ENCODE measurements at places on chromosomes 12 and 14.

DNA sequence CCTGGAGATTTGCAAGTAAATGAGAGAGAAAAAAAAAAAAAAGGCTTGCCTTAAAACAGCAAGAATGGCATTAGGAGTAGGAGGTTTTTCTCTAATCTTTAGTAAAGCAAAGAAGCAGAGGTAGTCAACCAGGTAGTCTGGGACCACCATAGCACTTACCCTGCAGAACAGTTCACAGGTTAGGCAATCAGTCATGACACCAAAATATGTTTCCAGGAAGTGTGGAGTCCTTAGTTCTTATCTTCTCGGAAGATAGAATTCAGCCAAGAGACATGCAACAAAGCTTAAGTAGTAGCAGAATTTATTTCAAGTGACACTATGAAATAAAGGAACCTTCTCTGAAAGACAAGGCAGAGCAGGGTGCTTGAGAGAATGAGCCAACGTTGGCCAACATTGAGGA, 295.8 kb downstream of the IPO8 start:
- DNase-seq: no peak

GRCh38 chr14:105205673-105206208, 24.6 kb upstream of the NUDT14 start:
- DNase-seq: no peak

GRCh38 chr14:105480807-105481801, 5.6 kb upstream of the CRIP1 start:
- DNase-seq: peak; percentile 80

DNA sequence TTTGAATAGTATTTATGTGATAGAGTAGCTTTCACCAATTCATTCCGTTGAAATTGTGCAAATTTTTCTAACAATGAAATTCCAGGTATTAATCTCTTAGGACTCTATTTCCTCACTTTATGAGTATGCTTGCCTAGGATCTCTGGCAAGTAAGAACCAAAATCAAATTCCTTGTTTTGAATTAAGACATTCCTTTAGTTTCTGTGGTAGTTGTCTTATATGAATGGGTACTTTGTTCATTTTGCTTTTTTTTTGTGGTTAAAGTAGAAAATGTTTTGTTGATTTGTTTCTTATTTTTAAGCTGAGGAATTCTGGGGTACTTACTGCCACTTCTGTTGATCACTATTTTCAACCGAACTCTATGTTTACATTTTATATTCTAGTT, 59.8 kb downstream of the KITLG start:
- DNase-seq: no peak

- no peak for DNase-seq
Measured at GRCh38 chr12:28498850-28499249, 308.6 kb downstream of the CCDC91 start.

- DNase-seq: no peak
Measured at GRCh38 chr12:60123557-60123956, 527.7 kb downstream of the SLC16A7 start.

DNA sequence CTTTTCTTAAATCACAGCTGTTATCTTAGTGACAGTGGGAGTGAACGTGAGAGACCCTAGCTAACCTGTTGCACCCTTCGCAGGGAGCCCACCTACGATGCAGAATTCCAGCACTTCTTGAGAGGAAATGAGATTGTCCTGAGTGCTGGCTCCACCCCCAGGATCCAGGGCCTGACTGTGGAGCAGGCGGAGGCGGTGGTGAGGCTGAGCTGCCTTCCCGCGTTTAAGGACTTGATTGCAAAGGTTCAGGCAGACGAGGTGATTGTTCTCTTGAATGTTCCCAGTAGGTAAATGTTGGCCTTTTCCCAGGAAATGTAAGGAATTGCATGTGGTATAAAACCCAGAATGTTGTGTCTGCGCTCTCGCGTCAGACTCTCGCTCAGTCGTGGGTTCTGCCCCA, 46.7 kb downstream of the HSP90AA1 start:
- DNase-seq: no peak
